ENCODE measurements at places on chromosomes 7 and 10.

DNA sequence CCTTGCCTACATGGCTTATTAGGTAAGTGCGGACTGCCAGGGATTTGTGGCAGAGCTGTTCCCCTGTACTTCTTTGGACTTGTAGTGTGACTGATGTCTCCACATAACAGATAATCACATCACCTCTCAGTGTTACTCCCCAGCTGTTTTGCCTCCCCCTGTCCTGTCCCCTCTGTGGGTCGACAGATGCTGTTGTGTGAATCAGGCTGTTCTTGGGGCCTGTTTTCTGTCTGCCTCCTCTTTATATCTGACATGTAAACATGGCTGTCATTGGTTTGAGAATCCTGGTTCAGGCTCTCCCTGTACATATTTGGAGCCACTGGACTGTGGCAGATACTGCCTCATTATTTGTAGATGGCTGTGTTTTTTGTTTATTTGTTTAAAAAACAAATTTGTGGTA lies 22.7 kb downstream of the CCNY start:
- no peak for DNase-seq

DNA sequence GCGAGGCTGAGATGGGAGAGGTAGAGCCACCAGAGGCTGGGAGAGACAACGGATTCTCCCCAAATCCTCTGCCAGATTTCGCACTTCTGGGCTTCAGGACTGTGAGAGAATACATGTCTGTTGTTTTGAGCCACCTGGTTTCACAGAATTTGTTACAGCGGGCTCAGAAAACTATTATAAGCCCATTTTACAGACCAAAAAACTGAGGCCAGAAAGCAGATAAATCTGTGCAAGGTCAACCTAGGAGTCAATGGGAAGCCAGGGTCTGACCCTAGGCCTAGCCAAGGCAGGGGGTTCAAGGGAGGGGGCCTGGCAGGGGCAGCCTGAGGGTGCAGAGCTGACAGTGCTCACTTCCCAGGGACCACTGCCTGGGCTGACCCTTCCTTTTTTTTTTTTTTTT lies 8.7 kb downstream of the MYL10 start:
- no peak for DNase-seq

- DNase-seq, result no peak
These were observed 169.6 kb downstream of the MTERF1 start for GRCh38 chr7:91710881-91711280.

- peak; percentile 82 for DNase-seq
These were observed at the start of gene SHTN1 for GRCh38 chr10:117005026-117005526. Gene SHTN1, minus strand, starts transcription at chr10:117005187. Its CDS starts 108 bp downstream, at chr10:117005079.

DNA sequence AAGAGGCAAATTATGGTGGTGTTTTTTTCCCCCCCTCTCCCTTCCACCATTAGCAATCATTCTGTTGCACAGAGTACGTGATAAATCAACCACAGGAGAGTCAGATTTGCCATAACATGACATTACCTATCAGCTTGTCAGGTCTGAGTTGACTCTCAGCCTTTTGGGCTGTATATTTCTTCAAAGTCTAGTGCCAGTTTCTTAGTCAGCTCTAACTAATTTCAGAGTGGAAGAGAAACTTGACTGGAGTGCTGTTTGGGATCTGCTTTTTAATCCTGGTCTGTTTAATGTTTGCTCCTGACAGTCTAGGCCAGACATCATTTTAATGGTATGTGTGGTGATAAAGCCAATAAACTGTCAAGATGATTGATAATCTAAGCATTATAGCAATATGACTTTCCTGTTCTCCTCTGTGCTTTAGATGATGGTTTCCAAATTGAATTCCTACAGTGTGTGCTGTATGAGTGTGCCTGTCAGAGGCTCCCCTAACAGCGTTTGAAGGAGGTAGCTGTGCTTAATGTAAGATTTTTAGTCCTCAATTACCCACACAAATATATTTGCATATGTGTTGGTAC lies 76.9 kb downstream of the LRMDA start:
- no peak for DNase-seq

GRCh38 chr7:43905956-43906330 lies 453 bp downstream of the URGCP start:
- peak; percentile 64 for DNase-seq

DNA sequence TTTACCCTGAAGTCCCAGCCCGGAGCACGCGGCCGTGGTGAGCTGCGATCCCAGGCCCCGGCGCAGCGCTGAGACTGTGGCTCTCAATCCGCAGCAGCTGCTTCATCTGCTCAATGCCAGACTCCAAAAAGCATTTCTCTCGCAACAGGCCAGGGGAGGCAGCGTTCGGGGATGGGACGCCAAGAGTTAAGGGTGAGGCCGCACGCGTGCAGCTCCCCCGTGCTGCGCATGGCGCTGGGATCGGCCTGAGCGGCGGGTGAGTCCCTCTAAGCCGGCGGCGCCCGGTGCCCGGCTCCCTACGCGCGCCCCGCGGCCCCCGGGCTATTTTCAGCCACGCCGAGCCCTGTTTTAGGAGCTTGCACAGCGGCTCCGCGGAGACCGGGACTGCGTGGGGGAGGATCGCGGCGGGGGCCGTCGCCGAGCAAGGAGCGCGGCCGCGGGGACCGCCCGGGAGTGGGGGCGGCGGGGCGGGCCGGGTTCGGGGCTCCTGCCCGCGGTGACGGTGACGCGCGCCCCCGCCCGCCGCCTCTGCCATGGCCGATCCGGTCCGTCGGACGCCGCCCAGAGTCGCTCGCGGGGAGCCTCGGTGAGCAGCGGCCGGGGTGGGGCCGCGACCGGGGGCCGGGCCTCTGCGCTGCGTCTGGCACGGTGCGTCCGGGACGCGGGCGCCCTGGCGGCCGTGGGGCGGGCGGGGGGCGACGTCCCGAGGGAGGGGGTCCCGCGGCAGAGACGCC lies 29.4 kb upstream of the JAKMIP3 start:
- peak; percentile 35 for DNase-seq

- DNase-seq, result peak; percentile 63
These were observed 236.2 kb downstream of the DNAJB9 start for GRCh38 chr7:108805808-108806397.

DNA sequence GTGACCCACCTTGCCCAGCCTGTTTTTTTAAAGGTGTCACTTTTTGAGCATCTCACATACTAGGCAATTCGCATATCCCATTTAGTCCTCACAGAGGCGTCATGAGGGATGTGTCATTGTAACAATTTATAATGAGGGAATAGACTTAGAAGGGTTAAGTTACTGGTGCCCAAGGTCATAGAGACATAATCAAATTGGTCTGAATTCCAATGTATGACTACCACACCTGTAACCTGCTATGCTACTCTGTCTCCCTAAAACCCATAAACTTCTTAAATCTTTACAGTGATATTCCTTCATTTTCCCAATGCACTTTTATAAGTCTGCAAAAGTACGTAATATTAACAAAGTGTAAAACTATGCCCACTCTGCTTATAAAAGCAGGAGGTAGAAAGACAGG lies 7.1 kb downstream of the ZMYND11 start:
- DNase-seq, result peak; percentile 44

- DNase-seq, result no peak
These were observed 142.6 kb upstream of the RHEB start for GRCh38 chr7:151662251-151662826.

DNA sequence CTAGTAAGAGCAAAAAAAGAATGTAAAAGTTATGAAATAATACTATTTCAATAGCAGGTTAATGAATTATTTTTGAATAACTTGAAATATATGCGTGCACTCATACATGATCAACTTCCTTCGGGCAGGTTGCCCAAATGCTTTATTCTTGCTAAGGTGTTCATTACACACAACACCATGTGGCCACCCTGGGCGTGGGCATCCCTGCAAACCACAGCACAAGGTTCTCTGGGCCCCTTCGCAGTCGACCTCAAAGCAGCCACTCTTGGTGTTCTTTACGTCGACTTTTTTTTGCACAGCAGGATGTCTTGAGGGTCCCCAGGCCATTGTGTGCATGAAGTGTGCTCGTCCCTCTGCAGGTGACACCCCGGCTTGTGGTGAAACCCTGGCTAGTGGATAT lies 300.7 kb upstream of the PITRM1 start:
- no peak for DNase-seq

GRCh38 chr10:97901381-97901780 lies 51.7 kb downstream of the GOLGA7B start:
- DNase-seq, result no peak

DNA sequence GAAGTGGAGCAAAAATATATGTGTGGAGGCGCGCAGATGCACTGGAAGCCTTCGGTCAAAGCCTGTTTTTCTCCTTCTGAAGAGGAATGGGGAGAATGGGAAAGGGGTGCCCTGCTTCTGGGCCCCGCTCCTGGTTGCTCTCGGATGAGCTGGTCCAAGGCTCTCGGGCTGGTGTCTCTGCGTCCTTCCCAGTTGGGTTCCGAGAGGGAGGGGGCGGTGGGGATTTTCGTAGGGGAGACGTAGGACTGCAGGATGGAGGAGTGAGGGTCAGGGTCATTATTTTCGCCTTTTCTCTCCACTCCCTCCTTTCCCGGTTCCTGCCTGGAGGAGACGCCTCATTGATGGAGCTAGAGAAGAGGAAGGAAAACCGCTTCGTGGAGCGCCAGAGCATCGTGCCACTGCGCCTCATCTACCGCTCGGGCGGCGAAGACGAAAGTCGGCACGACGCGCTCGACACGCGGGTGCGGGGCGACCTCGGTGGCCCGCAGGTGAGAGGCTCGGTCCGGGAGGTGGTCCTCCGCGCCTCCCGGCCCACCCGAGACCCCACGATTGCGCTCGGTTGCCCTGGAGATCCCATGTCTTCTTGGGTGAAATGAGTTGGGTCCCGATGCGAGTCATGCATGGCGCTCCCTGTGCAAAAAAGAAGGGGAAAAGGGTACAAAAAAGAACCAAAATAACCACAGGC lies 790 bp downstream of the ADAM22 start:
- peak; percentile 52 for DNase-seq

GRCh38 chr10:80191589-80192270 lies 13.6 kb downstream of the ANXA11 start:
- no peak for DNase-seq

- peak; percentile 83 for DNase-seq
These were observed 52.4 kb upstream of the ITGB1 start for GRCh38 chr10:33010132-33011037.

DNA sequence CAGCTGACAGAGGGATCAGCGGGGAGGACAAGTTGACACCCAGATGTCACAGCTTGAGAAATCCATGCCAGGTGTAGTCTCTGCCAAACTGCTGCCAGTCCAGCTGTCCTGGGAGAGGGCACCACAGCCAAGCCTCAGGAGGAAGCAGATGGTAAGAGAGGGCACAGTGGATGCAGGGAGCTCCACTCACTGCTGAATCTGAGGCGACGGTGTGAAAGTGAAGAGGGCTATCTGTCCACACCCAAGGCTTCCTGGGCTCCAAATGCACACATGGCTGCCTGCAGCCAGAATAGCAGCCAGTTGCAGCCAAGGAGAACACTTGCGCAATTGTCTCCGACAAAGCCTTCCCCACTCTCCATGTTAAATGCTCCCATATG lies 502.4 kb downstream of the GRID1 start:
- no peak for DNase-seq

DNA sequence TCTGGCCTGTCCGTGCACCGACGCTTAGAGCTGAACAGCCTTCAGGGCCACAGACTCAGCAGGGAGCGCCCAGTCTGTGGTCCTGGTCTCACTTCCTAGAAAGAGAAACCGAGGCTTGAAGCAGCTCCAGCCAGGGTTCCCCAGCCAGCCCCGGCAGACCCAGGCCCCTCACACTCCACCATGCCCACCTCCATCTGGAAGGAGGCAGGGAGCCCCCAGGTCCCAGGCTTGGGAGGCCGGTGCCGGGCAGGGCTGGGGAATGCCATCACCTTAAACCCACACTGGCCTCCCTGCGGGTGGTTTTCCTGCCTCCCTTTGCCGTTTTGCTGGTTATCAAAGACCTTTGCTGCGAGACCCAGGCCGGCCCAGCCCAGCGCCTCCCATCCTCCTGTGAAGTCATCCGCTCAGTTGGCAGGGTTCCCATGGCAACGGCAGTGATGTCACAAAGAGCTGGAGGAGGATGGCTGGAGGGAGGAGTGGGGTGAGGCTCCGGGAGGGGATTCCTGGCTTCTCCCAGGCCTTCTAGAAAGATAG lies 24.0 kb downstream of the ELFN1 start:
- DNase-seq, result peak; percentile 95

- peak; percentile 56 for DNase-seq
These were observed 356.9 kb downstream of the DNAJB6 start for GRCh38 chr7:157693521-157694375.

- no peak for DNase-seq
These were observed 31.7 kb downstream of the ASB4 start for GRCh38 chr7:95517458-95517857.

DNA sequence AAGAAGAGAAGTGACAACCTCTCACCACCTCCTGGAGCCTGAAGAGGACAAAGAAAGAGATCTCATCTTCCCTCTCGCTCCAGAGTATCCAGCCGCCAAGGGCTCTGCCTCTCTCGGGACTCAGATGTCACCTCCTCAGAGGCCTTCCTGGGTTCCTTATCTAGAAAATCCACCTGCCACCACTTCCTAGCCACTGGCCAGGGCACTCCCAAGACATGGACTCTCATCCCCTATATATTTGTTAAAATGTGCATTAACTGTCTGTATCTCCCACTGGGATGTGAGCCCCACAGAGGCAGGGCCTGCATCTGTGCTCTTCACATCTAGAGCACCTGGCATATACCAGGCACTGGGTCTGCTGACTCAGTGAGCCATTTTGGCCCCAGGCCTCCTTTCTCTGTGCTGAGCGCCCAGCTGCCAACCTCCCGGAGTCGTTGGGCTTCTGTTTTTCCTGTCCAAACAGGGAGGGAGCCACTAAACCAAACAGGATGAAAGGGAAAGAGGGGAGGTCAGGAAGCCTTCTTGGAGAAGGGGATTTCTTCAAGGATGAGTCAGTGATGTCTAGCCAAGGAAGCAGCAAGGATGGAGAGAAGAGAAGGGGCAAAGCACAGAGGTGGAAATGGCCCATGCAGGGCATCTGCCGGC lies 58.9 kb downstream of the KCNMA1 start:
- no peak for DNase-seq

- no peak for DNase-seq
These were observed 1.1 kb upstream of the ARHGAP22 start for GRCh38 chr10:48605786-48606529.

DNA sequence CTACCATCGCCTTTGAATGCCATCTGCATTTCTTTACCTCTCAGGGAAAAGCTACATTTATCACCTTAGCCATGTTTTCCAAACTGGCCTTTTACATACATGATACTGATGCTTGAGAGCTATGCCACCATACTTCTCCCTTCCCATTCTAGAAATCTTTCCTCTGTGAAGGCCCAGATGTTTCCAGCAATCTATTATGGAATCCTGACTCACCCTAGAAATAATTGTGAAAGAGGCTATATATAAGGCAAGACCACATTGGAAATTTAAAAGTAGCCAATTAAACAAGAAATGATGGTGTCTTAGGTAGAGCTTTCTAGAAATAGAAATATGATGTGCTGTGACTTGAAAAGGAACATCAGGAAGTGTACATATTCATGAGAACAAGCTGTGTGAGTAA lies 389.7 kb downstream of the INHBA start:
- no peak for DNase-seq
